ENCODE measurements at places on chromosomes 4 and X.

DNA sequence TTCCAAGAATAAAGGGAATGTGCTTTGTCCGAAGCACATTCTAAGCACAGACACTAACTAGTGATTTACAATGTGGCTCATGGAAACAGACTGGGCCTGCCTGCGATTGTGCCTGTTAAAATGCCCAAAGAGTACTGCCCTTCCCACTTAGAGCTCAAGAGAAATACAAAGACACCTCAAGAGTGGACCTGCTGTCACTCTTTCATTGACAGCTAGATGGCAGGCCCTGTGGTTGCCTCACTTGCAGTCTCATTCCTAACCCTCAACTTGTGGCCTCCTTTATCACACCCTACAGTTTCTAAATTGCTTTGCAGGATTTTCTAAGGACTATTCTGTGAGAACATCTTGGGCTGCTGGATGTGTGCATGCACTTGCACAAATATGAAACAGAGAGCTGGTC, 331.0 kb upstream of the EMCN start:
- no peak for DNase-seq

DNA sequence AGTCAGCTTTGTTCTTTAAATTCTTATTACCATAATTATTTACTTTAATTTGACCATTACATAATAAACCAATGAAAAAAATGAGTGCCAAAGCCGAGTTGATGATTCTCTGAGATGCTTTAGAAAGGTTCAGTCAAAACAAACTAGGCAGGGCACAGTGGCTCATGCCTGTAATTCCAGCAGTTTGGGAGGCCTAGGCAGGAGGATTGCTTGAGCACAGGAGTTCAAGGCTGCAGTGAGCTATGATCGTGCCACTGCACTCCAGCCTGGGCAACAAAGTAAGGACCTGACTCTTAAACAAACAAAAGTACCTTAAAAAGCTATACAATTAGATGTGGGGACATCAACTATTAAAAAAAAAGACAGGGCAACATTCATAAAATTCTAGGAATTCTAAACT, 75.0 kb downstream of the AFAP1 start:
- DNase-seq: no peak

DNA sequence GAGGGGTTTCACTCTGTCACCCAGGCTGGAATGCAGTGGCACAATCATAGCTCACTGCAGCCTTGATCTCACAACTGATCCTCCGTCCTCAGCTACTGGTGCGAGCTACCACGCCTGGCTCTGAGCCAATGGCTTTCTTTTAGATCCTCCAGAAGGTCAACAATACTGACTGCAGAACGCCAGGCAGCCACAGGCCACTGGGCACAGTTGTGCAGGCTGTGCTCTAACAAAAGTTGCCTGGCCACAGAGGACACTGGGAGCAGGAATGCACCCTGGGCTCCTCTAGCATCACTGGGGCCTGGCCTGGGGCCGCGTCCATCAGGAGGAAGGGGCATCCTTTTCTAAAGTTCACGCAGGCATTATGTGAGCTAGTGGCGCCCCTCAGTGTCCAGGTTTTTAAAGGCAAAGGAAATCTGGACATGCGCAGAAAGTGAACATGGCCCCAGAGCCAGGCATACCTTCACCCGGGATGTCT, 14.9 kb upstream of the PORCN start:
- DNase-seq: no peak

- no peak for DNase-seq
Observed at GRCh38 chr4:80184825-80185756, 12.2 kb upstream of the PRDM8 start.

DNA sequence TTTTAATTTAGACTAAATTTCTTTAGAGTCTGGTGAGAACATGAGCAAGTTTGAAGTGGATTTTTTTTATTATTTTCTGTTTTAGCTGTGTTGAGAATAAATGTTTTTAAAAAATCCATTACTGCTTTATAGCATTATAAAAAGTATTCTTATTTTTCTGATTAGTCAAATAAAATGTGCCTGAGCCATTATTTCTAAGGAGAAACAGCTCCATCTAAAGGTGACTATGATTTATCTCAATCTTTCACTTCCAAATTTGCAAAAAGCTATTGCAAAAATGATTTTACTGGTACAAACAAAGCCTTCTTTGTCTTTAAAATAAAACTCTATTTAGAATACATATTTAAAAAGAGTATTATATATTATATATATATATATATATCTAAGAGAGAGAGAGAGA, 959.2 kb downstream of the FAM133A start:
- no peak for DNase-seq

DNA sequence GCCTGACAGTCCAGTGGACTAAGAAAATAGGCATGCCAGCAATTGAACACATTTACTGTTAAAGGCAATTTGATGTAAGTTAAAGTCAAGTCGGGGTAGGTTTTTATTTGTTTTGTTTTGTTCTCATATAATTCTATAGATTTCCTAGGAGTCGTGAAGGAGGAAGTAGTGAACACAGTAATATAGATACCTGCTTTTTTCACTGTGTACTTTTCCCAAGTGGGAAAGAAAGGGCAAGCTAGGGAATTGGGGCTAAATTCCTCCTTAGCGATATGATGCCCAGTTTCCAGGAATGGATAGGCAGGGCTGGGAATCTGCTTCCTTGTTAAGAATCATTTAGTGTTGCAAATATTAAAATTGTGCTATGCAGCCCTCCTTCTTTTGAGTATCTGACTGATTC, 271.0 kb downstream of the ARHGAP24 start:
- no peak for DNase-seq

GRCh38 chr4:146308951-146309350, 94.6 kb downstream of the REELD1 start:
- DNase-seq: no peak

DNA sequence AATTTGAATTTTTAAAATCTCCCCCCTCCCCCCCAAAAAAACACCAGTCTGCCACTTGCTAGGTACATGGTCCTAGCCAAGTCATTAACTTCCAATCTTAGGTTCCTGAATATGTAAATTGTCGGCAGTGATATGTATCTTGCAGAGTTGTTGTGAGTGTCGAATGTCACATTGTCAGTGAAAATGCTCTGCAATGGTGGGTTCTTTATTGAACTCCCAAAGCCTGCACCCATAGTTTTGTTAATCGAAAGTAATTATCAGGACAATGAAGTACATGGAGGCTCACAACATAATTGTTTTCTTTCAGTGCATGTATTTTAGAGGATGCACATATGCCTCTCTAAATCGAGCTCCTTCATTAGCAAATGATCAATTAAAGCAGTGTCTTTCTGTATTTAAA, 185.6 kb upstream of the S100G start:
- no peak for DNase-seq

DNA sequence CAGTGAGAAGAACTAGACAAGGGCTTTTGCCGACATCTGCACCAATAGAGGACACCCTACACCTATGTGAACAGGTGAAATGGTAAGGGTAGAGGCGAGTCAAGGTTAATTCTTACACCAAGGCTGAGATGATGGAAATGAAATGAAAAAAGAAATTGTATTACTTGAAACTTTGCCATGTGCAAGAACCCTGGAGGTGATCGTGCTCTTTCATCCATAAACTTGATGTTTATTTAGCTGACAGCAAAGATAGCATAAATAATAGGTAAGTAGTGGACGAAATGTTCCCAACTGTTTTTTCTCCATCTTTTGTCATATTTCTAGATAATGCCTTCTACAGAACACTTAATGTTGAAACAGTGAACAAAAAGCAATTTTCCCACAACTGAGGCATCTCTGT, 162.5 kb downstream of the BANK1 start:
- DNase-seq: no peak

- no peak for DNase-seq
Observed at GRCh38 chr4:73892966-73893365, 23.8 kb downstream of the CXCL1 start.

DNA sequence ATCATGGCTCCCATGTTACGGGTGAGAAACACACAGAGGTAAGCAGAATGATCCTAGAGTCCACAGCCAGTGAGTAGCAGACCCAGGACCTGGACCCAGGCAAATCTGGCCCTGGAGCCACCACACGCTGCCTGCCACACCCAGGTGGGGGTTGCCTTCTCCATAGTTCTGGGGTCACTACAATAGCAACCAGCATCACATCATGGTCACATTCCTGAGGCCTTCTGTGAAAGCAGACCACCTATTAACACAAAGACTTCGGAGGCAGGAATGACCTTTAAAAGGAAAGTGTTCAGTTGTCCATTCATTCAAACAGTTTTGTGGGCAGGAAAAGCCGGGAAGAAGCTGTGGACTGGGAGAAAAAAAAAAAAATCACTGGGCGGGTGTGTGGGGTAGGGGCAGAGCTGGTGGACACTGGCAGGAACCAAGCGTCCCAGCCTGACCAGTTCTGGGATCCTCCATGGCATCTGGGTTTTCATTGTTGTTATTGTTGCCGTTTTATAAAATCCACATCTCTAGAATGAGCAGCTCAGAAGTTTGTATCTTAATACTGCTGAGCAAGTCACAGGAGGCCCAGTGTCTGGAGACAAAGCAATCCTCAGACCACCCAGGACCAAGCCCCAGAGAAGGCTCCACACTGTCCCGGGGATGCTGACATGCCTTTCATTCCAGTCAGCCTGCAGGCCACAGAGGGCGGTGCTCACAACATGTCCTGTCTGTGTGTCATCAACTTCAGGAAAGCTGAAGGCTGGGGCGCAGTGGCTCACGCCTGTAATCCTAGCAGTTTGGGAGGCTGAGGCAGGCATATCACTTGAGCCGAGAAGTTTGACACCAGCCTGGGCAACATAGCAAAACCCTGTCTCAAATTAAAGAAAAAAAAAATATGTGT, 67.0 kb downstream of the SEL1L3 start:
- peak; percentile 12 for DNase-seq

- no peak for DNase-seq
Observed at GRCh38 chr4:165301833-165302232, 25.6 kb upstream of the MSMO1 start.

DNA sequence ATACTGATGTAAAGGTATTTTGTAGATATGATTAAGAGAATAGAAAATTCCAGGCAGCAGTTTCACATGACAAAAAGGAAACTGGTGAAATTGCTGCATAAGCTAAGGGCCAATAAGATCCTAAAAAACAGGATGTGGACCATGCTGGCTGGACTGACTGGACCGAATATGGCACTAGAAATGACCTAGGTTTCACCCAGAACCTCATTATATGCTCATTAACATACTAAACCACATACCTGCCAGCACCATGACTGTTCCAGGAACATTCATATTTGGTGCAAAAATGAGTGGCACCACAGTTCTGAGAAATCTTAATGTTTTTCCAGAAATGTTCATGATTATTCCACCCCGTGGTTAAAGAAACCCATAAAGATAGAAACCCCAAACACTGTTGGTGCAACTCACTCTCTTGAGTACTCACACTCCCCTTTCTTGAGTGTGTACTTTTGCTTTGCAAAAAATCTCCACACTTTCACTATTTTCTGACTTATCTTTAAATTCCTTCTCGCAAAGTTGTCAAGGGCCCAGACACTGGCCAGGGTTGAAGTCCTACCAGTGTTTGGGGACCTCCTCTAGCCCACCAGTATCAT, 74.0 kb downstream of the FANCB start:
- DNase-seq: no peak

GRCh38 chr4:62460329-62460728, 1260.2 kb downstream of the ADGRL3 start:
- no peak for DNase-seq

DNA sequence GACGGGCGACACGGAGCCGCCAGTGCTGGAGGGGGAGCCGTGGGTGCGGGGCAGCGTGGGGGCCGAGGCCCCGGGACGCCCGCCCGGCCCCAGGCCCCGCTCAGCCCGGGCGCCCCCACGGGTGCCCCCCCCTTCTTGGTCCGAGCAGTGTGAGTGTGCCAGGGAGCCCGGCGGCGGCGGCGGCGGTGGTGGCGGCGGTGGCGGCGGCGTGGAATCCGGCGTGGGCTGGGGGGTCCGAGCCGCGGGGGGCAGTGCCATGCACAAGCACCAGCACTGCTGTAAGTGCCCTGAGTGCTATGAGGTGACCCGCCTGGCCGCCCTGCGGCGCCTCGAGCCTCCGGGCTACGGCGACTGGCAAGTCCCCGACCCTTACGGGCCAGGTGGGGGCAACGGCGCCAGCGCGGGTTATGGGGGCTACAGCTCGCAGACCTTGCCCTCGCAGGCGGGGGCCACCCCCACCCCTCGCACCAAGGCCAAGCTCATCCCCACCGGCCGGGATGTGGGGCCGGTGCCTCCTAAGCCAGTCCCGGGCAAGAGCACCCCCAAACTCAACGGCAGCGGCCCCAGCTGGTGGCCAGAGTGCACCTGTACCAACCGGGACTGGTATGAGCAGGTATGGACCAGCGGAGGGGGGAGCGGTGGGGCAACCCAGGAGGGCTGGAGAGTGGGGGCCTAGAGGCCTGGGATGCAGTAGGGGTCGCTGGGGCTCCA, 466 bp downstream of the DLG3 start:
- DNase-seq: no peak

- DNase-seq: no peak
Observed at GRCh38 chr4:151833174-151833573, 72.4 kb upstream of the GATB start.

- DNase-seq: no peak
Observed at GRCh38 chrX:133415276-133416105, at the start of gene GPC4. Gene GPC4 (minus strand): TSS chrX:133415489. CDS start chrX:133414965, 524 bp downstream.

DNA sequence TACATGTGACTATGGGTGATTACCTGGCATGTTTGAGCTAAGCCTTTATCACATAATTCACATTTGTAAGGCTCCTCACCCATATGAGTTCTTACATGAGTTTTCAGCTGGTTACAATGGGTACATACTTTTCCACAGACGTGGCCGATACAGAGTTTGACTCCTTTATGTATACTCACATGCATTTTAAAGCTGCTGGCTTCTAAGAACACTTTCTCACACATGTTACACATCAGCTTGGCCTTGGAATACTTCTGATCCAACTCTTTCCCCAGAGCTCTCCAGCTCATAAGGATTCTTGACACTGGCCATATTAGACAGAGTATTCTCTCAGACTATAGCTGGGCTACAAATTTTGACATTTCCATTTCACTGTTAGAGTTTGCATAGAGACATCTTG, 66.3 kb downstream of the TAB3 start:
- no peak for DNase-seq

DNA sequence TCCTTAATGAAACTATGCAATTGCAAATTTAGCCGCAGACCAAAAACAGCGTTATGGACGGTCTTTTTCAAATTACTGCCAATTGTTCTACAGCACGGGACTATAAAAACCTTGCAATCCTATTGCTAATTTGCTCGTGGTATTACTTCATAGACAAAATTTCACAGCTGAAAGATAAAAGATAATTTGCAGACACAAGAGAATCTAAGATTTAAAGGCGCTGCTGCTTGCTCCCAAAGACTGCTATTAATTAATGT, 1.4 kb upstream of the CAMK2D start:
- no peak for DNase-seq

Data from HFF-Myc (cell line).